ENCODE measurements at places on chromosomes 12 and 14.

DNA sequence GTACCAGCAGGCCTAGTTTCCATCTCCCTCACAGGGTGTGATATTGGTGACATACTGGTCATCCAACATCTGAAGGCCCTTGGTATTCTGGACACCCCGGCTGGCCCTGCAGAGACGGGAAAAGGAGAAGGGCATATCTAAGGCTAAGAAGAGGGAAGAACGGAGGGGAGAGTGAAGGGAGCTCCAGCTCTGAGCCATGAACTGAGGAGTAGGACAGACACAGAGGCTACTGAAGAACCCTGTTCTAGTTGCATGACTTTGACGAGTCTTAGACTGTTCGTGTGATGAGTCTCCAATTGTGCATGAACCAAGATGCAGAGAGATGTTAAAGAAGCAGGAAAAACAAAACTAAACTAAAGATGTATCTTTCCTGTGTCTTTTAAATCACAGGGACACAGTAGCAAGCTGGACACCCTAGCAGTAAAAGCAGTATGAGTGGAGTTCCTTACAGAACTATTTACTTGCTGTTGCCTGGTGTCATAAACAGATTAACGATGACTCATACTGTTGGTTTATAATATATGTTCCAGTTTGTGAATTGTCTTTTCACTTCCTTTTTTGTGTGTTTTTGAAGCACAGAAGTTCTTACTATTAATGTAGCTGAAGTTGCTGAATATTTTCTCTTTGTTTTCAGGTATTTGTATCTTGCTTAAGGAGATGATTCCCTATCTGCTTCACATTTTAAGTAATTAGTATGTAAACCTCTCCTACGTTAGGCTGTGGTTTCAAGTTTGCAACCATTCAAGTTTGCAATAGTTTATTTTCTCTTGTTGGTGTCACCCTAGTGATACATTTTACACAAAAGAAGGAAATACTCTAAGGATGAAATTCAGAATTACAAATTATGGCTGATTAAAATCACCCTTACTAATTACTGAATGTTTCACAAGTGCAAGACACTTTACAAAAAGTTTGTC, 15.7 kb downstream of the FAR2 start:
- peak overlapping the region; percentile 97 for H3K27ac ChIP-seq
- no peaks in the 10 kb centered on the region for H3K36me3 ChIP-seq
- H3K4me3 ChIP-seq: no peak overlapping the region

DNA sequence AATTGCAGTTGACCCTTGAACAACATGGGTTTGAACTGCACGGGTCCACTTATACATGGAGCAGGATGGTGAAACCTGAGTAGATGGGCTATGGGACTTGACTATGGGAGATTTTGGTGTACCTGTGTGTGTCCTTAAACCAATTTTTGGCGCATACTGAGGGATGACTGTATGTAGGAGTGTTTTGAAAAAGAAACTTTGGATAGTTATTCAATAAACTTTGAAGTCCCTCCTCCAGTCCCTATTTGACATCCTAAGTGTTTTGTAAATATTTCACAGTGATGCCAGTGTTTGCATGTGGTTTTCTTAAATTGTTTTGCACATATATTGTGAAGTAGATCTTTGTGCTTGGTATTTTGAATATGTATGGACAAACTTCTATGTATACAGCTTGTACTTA, 12.4 kb downstream of the KTN1 start:
- no peaks in the 10 kb centered on the region for H3K36me3 ChIP-seq
- H3K27me3 ChIP-seq: no peaks in the 10 kb centered on the region
- H3K27ac ChIP-seq: no peak overlapping the region
- DNase-seq: no peak

- H3K4me3 ChIP-seq: peak overlapping the region; percentile 84
- peak overlapping the region; percentile 80 for H3K27ac ChIP-seq
- H3K4me1 ChIP-seq: no peaks in the 10 kb centered on the region
Measured at GRCh38 chr12:31589904-31590641, 863 bp downstream of the DENND5B start.

DNA sequence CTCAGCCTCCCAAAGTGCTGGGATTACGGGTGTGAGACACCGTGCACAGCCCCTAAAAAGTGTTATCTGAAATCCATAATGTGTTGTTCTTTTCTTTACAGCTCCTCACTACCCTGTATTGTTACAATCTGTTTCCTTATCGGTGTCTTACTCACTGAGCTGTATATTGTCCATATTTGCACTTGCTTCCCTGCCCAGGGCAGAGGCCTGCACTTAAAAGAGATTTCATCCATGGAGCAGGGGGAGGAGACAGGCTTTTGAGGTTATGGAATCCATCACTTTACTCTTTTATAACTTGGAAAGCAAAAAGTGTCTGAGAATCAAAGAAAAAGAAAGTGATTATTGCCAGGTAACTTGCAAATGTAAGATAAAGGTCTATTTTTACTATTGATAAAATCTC, 251.0 kb downstream of the DIO2 start:
- no peaks in the 10 kb centered on the region for H3K27me3 ChIP-seq
- H3K4me1 ChIP-seq: no peaks in the 10 kb centered on the region
- H3K4me3 ChIP-seq: no peak overlapping the region
- no peak for DNase-seq
- H3K27ac ChIP-seq: no peak overlapping the region
- H3K36me3 ChIP-seq: no peaks in the 10 kb centered on the region

GRCh38 chr12:42187799-42188198, 43.1 kb upstream of the GXYLT1 start:
- no peaks in the 10 kb centered on the region for H3K4me1 ChIP-seq
- H3K36me3 ChIP-seq: peaks cover 11% of the 10 kb centered on the region
- no peak overlapping the region for H3K4me3 ChIP-seq
- no peaks in the 10 kb centered on the region for H3K27me3 ChIP-seq

- H3K4me3 ChIP-seq: peak overlapping the region; percentile 80
- H3K27ac ChIP-seq: peak overlapping the region; percentile 89
- no peaks in the 10 kb centered on the region for H3K27me3 ChIP-seq
- H3K4me1 ChIP-seq: peaks cover 24% of the 10 kb centered on the region
- peaks cover 8% of the 10 kb centered on the region for H3K36me3 ChIP-seq
Measured at GRCh38 chr12:94458877-94459727, 565 bp downstream of the CEP83 start.

DNA sequence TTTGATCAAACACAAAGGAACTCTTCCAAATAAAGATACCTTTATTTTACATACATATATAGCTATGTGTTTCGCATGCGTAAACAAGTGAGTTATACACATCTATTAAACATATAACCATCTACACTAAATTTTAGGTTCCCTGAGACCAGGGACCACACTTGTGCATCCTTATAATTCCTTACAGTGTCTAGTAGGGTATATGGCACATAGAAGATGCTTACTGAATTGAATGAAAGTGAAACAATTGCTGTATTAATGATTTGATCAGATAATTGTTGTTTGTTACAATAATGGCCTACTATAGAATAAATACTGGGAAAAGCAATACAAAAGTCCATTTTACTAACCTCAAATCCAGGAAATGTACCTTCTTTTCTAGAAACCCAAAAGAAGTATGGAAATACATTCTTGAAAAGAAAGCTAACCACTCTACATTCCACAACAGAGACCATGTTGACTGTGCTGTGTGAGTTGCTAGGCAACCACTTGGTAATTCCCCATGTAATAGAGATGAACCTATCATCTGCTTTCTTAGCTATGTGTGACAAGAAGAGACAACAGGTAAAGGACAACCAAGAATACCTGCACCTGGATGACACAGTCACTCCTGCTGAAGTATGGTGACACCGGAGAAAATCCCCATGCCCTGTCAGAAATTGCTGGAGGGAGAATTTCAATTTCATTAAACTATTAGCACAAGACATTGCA, 11.9 kb upstream of the CIPC start:
- peak overlapping the region; percentile 29 for H3K27ac ChIP-seq
- H3K36me3 ChIP-seq: no peaks in the 10 kb centered on the region
- H3K4me1 ChIP-seq: no peaks in the 10 kb centered on the region
- DNase-seq: peak; percentile 70

DNA sequence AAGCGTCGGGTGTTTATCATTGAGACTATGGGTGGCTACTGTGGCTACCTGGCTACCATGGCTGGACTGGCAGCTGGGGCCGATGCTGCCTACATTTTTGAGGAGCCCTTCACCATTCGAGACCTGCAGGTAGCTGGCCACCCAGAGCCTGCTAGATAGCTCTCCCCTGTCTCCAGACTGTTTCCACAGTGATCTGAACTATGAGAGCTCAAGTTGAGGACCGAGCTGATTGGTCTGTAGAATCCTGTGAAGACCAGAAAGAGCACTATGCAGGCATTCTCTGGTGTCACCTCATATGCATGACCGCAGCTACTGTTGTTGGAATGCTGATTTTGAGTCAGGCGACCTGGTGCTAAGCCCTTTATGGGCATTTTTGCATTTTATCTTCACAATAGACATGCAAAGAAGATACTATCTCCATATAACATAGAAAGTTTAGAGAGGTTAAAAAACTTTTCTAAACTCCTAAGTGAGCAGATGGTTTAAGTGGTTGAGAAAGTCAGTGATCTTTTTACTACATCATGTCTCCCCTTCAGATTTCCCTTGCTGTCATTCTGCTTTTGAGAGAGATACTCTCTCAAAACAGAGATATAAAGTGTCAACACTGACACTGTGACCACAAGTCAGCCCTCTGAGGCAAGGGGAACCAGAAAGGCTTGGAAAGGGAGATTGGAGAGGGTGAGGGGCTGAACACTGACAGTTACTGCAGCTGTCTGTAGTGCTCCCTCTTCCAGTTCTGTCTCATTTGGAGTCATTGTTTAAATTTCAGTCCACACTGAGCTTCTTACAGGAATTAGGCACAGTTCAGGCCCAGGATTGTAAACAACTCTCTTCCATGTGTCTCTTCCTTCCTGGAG, 14.3 kb downstream of the ASB8 start:
- peaks cover 98% of the 10 kb centered on the region for H3K36me3 ChIP-seq
- H3K27ac ChIP-seq: no peak overlapping the region
- no peaks in the 10 kb centered on the region for H3K4me1 ChIP-seq
- no peaks in the 10 kb centered on the region for H3K27me3 ChIP-seq

DNA sequence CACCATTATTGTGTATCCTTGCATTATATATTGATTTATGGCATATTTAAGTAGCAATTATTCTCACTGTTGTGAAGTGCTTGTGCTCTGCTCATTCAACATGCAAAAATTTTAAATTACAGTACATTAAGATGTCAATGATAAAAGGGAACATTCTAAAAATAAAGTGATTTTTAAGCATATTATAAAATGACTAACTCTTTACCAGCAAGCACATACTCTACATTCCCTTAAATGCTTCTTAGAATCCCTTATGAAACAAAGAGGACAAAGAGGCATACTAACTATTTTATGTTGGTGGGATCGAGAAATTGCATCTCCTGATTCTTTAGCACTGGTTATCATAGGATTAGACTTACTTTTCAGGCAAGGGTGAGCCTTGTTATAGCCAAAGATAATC, 46.6 kb upstream of the ZDHHC17 start:
- no peaks in the 10 kb centered on the region for H3K4me1 ChIP-seq
- H3K36me3 ChIP-seq: no peaks in the 10 kb centered on the region
- H3K4me3 ChIP-seq: no peak overlapping the region
- H3K27ac ChIP-seq: no peak overlapping the region
- no peak for DNase-seq
- H3K27me3 ChIP-seq: no peaks in the 10 kb centered on the region

- no peak overlapping the region for H3K4me3 ChIP-seq
- H3K27me3 ChIP-seq: no peaks in the 10 kb centered on the region
- DNase-seq: no peak
- no peaks in the 10 kb centered on the region for H3K4me1 ChIP-seq
Measured at GRCh38 chr12:115433014-115433634, 749.1 kb upstream of the TBX3 start.

GRCh38 chr12:7868391-7868790, 4.3 kb downstream of the SLC2A14 start:
- H3K36me3 ChIP-seq: no peaks in the 10 kb centered on the region
- no peak overlapping the region for H3K4me3 ChIP-seq
- H3K4me1 ChIP-seq: no peaks in the 10 kb centered on the region
- H3K27ac ChIP-seq: no peak overlapping the region

- no peak overlapping the region for H3K4me3 ChIP-seq
- no peak for DNase-seq
- H3K27ac ChIP-seq: no peak overlapping the region
- H3K27me3 ChIP-seq: no peaks in the 10 kb centered on the region
- no peaks in the 10 kb centered on the region for H3K4me1 ChIP-seq
Measured at GRCh38 chr14:71714225-71714624, 218.0 kb upstream of the RGS6 start.

DNA sequence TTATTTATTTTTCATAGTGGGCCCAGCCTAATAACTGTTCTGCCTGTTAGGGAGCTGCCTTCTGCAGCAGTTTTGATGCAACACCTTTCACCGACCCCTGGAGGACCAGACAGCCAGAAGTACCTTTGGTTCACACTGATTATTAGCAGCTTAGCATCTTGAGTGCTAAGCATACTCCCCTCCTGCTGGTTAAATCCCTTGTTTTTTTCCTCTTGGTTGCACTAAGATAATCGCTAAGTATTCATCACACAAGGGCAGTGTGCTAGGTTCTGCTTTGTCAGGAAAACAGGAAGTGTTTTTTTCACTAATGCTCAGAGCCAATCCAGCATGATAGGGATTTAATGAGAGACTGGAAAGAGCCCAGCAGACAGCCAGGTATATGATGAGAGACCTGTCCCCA, 437.0 kb downstream of the FUT8 start:
- no peaks in the 10 kb centered on the region for H3K27me3 ChIP-seq
- no peak for DNase-seq
- H3K4me3 ChIP-seq: no peak overlapping the region
- no peaks in the 10 kb centered on the region for H3K4me1 ChIP-seq
- H3K36me3 ChIP-seq: no peaks in the 10 kb centered on the region

- peak; percentile 37 for DNase-seq
- no peak overlapping the region for H3K27ac ChIP-seq
- no peaks in the 10 kb centered on the region for H3K27me3 ChIP-seq
- peaks cover 10% of the 10 kb centered on the region for H3K4me1 ChIP-seq
Measured at GRCh38 chr12:120466560-120467315, 2.8 kb downstream of the SRSF9 start.

- H3K36me3 ChIP-seq: no peaks in the 10 kb centered on the region
- H3K4me3 ChIP-seq: no peak overlapping the region
- H3K27ac ChIP-seq: peak overlapping the region; percentile 40
- H3K27me3 ChIP-seq: no peaks in the 10 kb centered on the region
- peaks cover 62% of the 10 kb centered on the region for H3K4me1 ChIP-seq
Measured at GRCh38 chr14:99590746-99591555, 13.1 kb downstream of the CCDC85C start.

DNA sequence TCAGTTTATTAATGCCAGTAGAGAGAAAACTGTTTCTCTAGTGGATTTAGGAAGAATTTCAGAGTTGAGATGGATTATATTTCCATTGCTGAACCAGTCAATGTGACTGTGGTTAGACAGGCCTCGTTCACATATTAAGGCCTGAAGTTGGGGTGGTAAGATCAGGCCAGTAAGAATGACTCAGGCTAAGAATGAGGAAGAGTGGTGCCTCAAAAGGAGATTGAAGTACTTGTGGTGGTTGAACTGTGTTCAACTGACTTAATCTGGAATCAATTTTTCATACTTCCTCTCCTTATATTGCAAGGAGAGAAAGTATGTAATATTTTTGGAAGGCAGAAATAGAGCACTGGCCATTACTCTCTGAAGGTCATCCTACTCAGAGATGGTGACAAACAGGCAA, 37.8 kb upstream of the ATF7IP start:
- H3K4me3 ChIP-seq: no peak overlapping the region
- H3K36me3 ChIP-seq: no peaks in the 10 kb centered on the region
- no peaks in the 10 kb centered on the region for H3K27me3 ChIP-seq

GRCh38 chr12:48629541-48629940, 52.5 kb downstream of the KANSL2 start:
- peaks cover 17% of the 10 kb centered on the region for H3K27me3 ChIP-seq
- no peaks in the 10 kb centered on the region for H3K36me3 ChIP-seq
- no peak overlapping the region for H3K4me3 ChIP-seq
- no peak overlapping the region for H3K27ac ChIP-seq
- no peak for DNase-seq
- no peaks in the 10 kb centered on the region for H3K4me1 ChIP-seq

Data from left lung (tissue), 14 donors.